ENCODE measurements at places on chromosomes 2 and 18. TPM values are rescaled to one million over a fixed set of nuclear protein-coding genes. Genes with fewer than 3 reads are reported as not detected.

Gene RAB12
- 51.3 TPM for total RNA-seq

Gene CRYGC
- total RNA-seq: not detected

Gene ZNG1B
- 43.4 TPM for total RNA-seq

Gene SLC19A3
- total RNA-seq: 15.9 TPM

Gene REG3A
- total RNA-seq: not detected

Gene COL3A1
- total RNA-seq: 1,756 TPM

Gene AMER3
- 0.23 TPM for total RNA-seq

Gene ARHGAP28
- total RNA-seq: 56.5 TPM

Gene RUFY4
- total RNA-seq: 0.29 TPM

Gene FTCDNL1
- 1.8 TPM for total RNA-seq

Gene ARHGEF4
- total RNA-seq: 6.7 TPM

Gene ATG16L1
- total RNA-seq: 38.8 TPM

Gene RPE
- total RNA-seq: 61.9 TPM

Gene SPEG
- total RNA-seq: 39.6 TPM

Gene GNAL
- 1.8 TPM for total RNA-seq

Gene DYSF
- 51.5 TPM for total RNA-seq

Gene LCLAT1
- 20.8 TPM for total RNA-seq

Gene PSMD1
- 72.2 TPM for total RNA-seq

Gene GPN1
- total RNA-seq: 34.9 TPM

Gene IL36B
- not detected for total RNA-seq

Gene TUBA3D
- not detected for total RNA-seq

Gene DIPK1C
- 1.2 TPM for total RNA-seq

Gene REEP1
- total RNA-seq: 6.5 TPM

Gene SERPINB12
- not detected for total RNA-seq
